ENCODE measurements at places on chromosomes 1 and 21.

DNA sequence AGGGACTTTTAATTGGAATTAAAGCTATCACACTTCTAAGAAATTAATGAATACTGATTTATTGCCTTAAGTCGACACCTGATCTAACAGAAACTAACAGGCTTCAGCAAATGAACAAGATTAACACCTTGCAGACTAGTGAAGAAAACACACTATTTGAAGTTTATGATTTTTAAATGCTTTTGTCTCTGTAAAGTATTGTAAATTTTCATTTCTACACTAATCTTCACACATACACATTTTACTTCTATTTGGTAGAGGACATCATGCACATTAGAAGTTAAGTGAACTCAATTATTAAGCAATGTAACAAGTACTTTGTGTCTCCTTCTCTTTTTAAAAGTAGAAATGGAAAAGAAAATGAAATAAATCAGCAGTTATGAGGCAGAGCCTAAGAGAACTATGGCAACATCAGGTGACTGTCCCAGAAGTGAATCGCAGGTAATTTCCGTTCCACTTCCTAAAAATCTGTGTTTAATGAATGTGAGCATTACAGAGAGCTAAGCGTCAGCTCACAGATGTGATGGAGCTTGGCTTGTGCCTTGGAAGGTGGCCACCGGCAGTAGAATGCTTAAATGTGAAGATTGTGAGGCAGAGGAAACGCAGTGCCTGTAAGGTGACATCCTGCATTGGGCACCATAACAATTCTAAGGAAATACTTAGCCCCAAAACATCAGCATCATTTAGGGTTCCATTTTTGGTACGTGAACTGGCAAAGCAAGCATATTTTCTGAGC is 1.2 kb downstream of the PRMT2 start:
- no peak for DNase-seq

GRCh38 chr1:239976130-239976968 is 115.3 kb upstream of the FMN2 start:
- DNase-seq, result peak; percentile 23

- DNase-seq, result peak; percentile 58
Observed at GRCh38 chr1:109649491-109649914, 6.4 kb upstream of the GSTM4 start.

DNA sequence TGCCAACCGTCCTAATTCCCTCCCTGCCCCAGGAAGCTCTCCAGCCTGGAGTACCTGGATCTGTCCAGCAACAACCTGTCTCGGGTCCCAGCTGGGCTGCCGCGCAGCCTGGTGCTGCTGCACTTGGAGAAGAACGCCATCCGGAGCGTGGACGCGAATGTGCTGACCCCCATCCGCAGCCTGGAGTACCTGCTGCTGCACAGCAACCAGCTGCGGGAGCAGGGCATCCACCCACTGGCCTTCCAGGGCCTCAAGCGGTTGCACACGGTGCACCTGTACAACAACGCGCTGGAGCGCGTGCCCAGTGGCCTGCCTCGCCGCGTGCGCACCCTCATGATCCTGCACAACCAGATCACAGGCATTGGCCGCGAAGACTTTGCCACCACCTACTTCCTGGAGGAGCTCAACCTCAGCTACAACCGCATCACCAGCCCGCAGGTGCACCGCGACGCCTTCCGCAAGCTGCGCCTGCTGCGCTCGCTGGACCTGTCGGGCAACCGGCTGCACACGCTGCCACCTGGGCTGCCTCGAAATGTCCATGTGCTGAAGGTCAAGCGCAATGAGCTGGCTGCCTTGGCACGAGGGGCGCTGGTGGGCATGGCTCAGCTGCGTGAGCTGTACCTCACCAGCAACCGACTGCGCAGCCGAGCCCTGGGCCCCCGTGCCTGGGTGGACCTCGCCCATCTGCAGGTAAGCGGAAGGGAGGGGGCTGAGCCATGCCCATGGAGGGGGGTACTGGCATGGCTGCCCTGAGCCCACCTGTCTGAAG is 16.5 kb downstream of the PODN start:
- no peak for DNase-seq
